ENCODE measurements at places on chromosomes 1 and 21.

- DNase-seq: no peak
Measured at GRCh38 chr1:78839704-78840277, 166.7 kb downstream of the ADGRL4 start.

- no peak for DNase-seq
Measured at GRCh38 chr1:231284441-231284840, 43.4 kb downstream of the GNPAT start.

- no peak for DNase-seq
Measured at GRCh38 chr1:231986631-231987336, 360.2 kb downstream of the DISC1 start.

GRCh38 chr1:230328342-230329015, 97.7 kb downstream of the PGBD5 start:
- DNase-seq: no peak

GRCh38 chr1:215132156-215132555, 49.6 kb downstream of the KCNK2 start:
- no peak for DNase-seq

- no peak for DNase-seq
Measured at GRCh38 chr21:39007985-39008384, 175.3 kb downstream of the PSMG1 start.

GRCh38 chr1:8625491-8625890, 191.9 kb downstream of the RERE start:
- DNase-seq: no peak

GRCh38 chr21:45466330-45467220, 61.6 kb downstream of the COL18A1 start:
- no peak for DNase-seq

- no peak for DNase-seq
Measured at GRCh38 chr21:33080376-33080775, 10.4 kb downstream of the OLIG1 start.

- no peak for DNase-seq
Measured at GRCh38 chr1:173014160-173014559, 36.6 kb downstream of the TNFSF18 start.

DNA sequence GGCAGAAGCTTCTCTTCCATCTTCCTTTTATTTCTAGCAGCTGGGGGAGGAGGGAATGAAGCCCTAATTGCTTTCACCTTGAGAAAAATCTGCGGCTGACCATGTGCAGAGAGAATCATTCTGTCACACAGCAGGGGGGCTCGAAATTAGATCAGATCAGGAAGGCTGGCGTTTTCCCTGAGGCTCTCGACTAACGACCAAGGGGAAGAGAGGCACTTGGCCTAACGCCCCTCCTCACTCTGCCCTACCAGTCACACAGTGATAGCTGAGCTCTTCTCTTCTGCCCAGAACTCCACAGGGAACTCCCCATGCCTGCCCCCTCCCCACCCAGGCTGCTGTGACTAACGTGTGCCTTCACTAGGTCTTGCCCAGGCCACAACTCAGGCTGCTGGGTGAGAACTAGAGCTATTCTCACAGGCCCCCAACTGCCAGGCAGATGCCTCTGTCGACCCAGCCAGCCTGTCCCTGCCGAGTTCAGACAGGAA, 26.5 kb upstream of the KHDRBS1 start:
- DNase-seq: no peak

DNA sequence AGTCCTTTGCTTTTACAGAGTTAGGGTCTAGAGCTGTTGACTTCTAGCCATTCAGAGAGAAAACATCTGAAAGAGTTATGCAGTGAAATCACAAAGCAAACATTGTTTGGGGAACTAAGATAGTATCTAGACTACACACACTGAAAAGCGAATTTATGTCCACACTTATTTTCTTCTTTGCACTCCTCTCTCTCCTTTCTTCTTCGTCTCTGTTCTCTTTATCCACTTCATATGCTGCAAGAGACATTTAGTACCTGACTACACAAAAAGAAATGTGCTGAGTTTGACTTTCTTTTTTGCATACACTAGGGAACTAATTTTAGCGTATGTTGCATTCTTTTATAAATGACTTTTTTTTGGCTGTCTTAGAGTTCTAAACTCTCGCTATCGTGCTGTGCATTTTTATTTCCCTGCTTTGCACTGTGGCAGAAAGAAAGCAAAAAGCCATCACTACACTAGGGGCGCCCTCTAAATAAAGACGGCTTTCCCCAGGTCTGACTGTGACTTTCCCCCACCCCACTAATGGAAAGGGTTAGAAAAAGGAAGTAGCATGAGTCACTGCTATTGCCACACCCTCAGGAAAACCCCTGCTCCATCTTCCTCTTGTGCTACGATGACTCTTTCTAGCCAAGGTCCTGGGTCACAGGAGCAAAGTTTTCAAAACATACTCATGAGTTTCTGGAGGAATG, 65.7 kb downstream of the MAP3K7CL start:
- DNase-seq: no peak

GRCh38 chr1:34166191-34166624, 1.2 kb upstream of the CSMD2 start:
- DNase-seq: no peak

- no peak for DNase-seq
Measured at GRCh38 chr1:28112388-28113241, 24.2 kb upstream of the EYA3 start.
